ENCODE measurements at places on chromosomes 3 and 15. TPM values are rescaled to one million over a fixed set of nuclear protein-coding genes. Genes with fewer than 3 reads are reported as not detected.

The CELSR3 gene
- total RNA-seq, result 26.3 TPM

The MEX3B gene
- total RNA-seq, result 22.9 TPM

The IMPDH2 gene
- 126 TPM for total RNA-seq

The KIF7 gene
- total RNA-seq, result 15.8 TPM

The CD96 gene
- total RNA-seq, result 1.3 TPM

The SLC24A5 gene
- 22.1 TPM for total RNA-seq

The CFAP100 gene
- not detected for total RNA-seq

The ABI3BP gene
- 146 TPM for total RNA-seq

The GOLGA8O gene
- 1.5 TPM for total RNA-seq

The C3orf52 gene
- total RNA-seq, result 2.1 TPM

The RTP4 gene
- total RNA-seq, result 0.38 TPM
